ENCODE measurements at places on chromosomes 3 and 15. TPM values are rescaled to one million over a fixed set of nuclear protein-coding genes. Genes with fewer than 3 reads are reported as not detected.

MASP1 gene
- total RNA-seq: 2.0 TPM

DNA sequence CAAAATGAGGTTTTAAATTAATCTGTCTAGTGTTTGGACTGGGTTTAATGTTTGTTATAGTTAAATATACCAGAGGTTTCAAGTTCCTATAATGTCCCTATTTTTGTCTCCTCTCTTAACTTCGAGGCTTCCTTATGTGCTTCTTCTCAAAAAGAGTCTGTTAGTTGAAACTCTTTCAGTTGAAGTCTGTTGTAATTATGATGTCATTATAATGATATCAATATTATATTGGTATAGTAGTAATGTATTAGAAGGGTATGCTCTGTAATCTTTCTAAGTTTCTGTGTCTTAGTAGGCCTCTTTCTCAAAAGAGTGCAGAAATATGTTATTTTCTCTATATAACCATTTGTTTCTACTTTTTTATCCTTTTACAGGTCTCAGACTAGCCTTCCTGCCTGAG, 1148.0 kb downstream of the NSUN3 start:
- H3K27ac ChIP-seq: no peak overlapping the region
- no peaks in the 10 kb centered on the region for H3K4me1 ChIP-seq
- H3K27me3 ChIP-seq: no peaks in the 10 kb centered on the region

GRCh38 chr3:134680796-134681521, 30.1 kb upstream of the KY start:
- H3K36me3 ChIP-seq: no peaks in the 10 kb centered on the region
- no peak for DNase-seq
- H3K4me1 ChIP-seq: no peaks in the 10 kb centered on the region
- H3K27ac ChIP-seq: no peak overlapping the region
- H3K4me3 ChIP-seq: no peak overlapping the region

GRCh38 chr3:194983121-194983520, 287.8 kb downstream of the XXYLT1 start:
- H3K27ac ChIP-seq: no peak overlapping the region
- no peak for DNase-seq
- no peaks in the 10 kb centered on the region for H3K36me3 ChIP-seq
- no peak overlapping the region for H3K4me3 ChIP-seq

GRCh38 chr3:5102532-5102931, 19.6 kb upstream of the ARL8B start:
- no peaks in the 10 kb centered on the region for H3K36me3 ChIP-seq
- no peak for DNase-seq
- H3K27me3 ChIP-seq: no peaks in the 10 kb centered on the region
- no peak overlapping the region for H3K27ac ChIP-seq
- H3K4me3 ChIP-seq: no peak overlapping the region

DNA sequence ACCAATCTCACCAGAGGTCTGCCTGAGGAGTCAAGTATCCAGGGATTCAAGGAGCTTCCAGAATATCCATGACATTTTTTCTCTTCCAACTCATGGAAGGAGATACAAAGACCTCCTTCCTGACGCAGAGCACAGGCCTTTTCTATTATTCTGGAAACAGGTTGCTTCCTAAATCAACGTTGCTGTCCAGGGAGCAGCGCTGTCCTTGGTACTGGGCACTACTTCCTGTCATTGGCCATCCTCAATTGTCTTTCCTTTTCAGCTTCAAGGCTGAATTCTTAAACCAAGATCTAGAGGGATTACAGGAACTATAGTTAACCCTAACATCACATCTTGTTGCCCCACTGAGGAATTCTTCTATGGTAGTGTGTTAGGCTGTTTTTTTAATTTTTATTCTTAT, 50.4 kb upstream of the TBC1D21 start:
- no peak overlapping the region for H3K4me3 ChIP-seq
- no peaks in the 10 kb centered on the region for H3K4me1 ChIP-seq
- no peaks in the 10 kb centered on the region for H3K27me3 ChIP-seq
- no peak overlapping the region for H3K27ac ChIP-seq
- no peak for DNase-seq

DNA sequence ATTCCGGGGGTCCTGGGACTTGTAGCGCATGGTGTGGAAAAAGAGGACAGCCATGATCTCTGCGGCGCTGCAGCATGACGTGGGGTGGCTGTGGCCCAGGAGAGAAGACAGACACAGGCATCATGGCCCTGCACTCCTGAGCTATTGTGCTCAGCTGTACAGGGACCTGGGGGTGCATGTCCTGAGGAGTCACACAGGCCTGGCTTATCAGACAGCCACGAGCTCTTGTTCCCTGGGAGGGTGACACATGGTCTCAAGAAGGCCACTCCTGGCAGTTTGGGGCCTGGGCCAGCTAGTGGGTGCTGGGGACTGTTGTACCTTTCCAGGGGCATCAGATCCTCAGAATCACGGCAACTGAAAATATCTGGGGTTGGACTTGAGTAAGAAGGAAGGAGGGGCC, 13.7 kb downstream of the TKT start:
- no peaks in the 10 kb centered on the region for H3K27me3 ChIP-seq
- peaks cover 27% of the 10 kb centered on the region for H3K4me1 ChIP-seq
